ENCODE measurements at places on chromosomes 1 and 21. TPM values are rescaled to one million over a fixed set of nuclear protein-coding genes. Genes with fewer than 3 reads are reported as not detected.
A peak's percentile ranks its signal among the peaks of the same experiment; 100 is the strongest.

- no peak for DNase-seq
- H3K36me3 ChIP-seq, result no peaks in the 10 kb centered on the region
- H3K27me3 ChIP-seq, result no peaks in the 10 kb centered on the region
- H3K27ac ChIP-seq, result no peak overlapping the region
- H3K4me3 ChIP-seq, result no peak overlapping the region
Observed at GRCh38 chr1:50822035-50822776, 137.9 kb downstream of the FAF1 start.

DNA sequence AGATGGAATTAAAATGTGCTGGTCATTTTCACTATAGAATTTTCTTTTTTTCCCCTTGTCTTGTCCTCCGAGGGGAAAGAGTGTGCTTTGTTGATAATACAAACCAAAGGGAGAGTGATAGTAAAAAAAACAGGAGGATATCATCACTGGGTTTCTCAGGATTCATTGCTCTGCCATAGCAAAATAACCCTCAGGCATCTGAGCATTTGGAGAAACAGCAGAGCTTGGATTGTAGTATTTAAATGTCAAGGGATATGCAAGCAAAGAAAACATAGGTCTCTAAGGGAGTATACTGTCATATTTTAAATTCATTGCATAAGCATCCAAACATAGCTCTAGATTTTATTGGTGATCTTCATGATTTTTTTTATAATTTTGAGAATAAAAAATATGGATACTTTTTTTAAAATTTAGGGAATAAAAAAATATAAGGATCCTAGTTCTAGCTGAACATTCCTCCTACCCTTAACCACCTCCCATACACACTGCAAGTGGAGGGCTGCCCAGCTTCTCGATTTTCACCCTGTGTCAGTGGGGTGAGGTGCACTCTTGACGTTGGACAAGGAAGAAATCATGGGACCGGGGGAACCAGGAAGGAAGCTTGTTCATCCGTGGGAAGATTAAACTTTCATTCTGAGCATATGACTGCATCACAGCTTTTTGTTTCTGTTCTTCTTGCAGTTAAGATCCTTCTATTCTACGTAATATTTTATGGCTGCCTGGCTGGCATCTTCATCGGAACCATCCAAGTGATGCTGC, 4.4 kb downstream of the ATP1B1 start:
- H3K4me1 ChIP-seq, result peaks cover 62% of the 10 kb centered on the region
- H3K4me3 ChIP-seq, result peak overlapping the region; percentile 92
- no peaks in the 10 kb centered on the region for H3K27me3 ChIP-seq
- H3K27ac ChIP-seq, result peak overlapping the region; percentile 91

Gene KIAA1614
- 4.1 TPM for total RNA-seq

DNA sequence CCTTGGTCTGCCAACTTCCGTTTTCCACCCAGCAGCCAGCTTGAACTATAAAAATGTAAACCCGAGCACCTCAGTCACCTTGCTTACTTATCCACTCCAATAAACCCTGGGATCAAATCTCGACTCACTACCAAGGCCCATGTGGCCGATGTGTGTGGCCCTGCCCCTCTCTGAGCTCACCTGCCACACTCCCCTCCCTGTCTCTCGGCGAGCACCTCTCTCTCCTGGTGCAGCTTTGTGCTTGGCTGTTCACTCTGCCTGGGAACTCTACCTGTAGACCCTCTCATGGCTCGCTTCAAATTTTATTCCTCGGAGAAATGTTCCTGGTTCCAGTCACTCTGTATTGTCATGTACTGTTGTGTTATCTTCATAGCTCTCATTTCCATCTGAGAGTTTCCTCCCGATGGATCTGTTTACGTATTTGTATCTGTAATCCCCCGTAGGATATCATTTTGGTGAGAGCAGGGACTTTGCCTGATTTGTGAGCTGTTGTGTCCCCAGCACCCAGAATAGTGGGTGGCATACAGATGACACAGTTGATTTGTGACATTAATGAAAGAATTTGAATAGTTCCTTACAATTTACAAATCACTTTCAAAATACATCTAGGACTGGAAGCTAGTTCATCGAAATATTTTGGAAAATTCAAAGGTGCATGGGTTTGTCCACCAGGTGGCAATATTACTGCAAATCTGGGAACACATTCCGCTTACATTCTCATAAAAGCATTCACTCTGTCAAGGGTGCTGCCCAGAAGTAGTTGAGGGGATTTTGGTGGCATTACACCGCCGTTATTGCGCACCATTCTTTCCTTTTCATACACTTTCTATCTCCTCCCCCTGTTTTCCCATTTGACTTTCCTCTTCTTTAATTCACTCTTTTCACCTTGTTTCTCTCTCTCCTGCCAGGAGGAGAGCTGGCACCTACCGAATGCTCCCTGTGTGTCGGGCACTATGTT, 95.3 kb downstream of the ABCA4 start:
- no peak for DNase-seq
- H3K27me3 ChIP-seq, result no peaks in the 10 kb centered on the region
- peaks cover 23% of the 10 kb centered on the region for H3K4me1 ChIP-seq
- no peak overlapping the region for H3K4me3 ChIP-seq
- H3K36me3 ChIP-seq, result no peaks in the 10 kb centered on the region

- H3K4me1 ChIP-seq, result no peaks in the 10 kb centered on the region
- no peaks in the 10 kb centered on the region for H3K27me3 ChIP-seq
- H3K4me3 ChIP-seq, result no peak overlapping the region
- DNase-seq, result no peak
Observed at GRCh38 chr1:96509951-96510350, 211.6 kb upstream of the PTBP2 start.

- no peak overlapping the region for H3K27ac ChIP-seq
- H3K36me3 ChIP-seq, result no peaks in the 10 kb centered on the region
- no peak for DNase-seq
- no peaks in the 10 kb centered on the region for H3K27me3 ChIP-seq
- H3K4me1 ChIP-seq, result no peaks in the 10 kb centered on the region
- no peak overlapping the region for H3K4me3 ChIP-seq
Observed at GRCh38 chr1:98932184-98932583, 72.5 kb downstream of the PLPPR5 start.

GRCh38 chr1:30928171-30928570, 19.6 kb upstream of the SDC3 start:
- H3K4me1 ChIP-seq, result no peaks in the 10 kb centered on the region
- H3K4me3 ChIP-seq, result no peak overlapping the region
- no peaks in the 10 kb centered on the region for H3K27me3 ChIP-seq
- H3K27ac ChIP-seq, result no peak overlapping the region
- no peak for DNase-seq

DNA sequence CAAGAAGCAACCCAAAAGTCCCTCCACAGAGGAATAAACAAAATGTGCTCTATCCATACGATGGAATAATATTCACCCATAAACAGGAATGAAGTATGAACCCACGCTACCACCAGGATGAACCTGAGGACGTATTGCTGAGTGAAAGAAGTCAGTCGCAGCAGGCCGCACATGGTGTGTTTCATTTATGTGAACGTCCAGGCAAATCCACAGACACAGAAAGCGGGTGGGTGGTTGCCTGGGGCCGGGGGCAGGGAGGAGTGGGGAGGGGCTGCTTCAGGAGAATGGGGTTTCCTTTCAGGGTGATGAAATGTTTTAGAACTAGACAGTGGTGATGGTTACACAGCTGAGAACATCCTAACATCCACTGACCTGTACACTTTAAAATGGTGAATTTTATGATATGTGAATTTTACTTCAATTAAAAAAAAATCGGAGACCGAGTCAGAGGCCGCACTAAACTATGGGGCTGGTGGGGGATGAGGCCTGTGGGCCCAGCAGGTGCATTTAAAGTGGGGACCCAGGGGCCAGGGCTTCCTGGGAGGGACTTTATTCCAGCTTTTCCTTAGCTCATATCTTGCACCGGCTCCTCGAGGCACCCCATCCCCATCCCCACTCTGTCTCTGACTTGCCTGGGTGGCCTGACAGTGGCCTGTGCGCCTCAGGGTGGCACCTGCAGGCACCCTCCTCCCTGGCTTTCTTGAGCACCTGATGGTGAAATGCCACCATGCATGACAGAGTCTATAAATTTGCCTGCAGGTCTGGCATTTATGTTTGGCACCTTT, 392.6 kb upstream of the VAMP3 start:
- H3K4me3 ChIP-seq, result no peak overlapping the region
- H3K36me3 ChIP-seq, result no peaks in the 10 kb centered on the region

DNA sequence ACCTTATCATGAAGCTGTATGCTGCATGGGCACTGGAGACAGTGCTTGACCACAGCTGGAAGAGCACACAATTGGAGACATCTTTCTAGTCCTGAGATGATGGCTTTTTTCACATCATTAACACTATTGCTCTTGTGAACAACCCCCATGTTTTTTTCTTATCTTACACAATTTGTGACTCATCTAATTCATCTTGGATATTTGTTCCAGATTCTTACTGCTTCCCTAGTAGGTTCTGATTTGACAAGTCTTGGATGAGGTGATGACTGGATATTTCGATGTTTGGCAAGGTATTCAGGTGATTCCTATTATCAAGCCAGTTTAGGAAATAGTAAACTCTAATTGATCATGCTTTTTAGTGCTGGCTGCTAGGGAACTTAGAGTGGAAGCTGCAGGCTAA, 23.7 kb downstream of the HLX start:
- no peak for DNase-seq
- no peak overlapping the region for H3K27ac ChIP-seq
- no peaks in the 10 kb centered on the region for H3K4me1 ChIP-seq
- no peaks in the 10 kb centered on the region for H3K36me3 ChIP-seq
- no peak overlapping the region for H3K4me3 ChIP-seq

Gene DLGAP3
- total RNA-seq, result 0.18 TPM

DNA sequence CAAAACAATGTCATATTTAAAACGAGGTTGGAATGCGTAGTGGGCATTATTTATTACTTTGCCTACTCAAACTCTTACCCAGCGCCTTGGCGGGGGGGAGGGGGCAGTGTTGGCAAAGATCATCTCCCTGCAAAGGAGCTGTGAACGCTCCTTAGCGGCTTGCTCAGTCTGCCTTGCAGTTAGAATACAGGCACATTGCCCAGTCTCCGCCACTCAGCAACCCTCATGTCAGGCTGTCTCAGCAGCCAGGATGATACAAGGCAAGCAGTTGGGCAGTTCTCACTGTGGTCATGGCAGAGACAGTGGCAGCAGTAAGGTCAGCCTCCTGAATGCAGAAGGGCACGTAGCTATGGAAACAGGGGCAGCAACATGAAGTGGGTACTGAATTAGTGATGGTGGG, 170.4 kb upstream of the KCNK2 start:
- DNase-seq, result no peak
- H3K36me3 ChIP-seq, result no peaks in the 10 kb centered on the region
- H3K27ac ChIP-seq, result no peak overlapping the region
- H3K4me3 ChIP-seq, result no peak overlapping the region

DNA sequence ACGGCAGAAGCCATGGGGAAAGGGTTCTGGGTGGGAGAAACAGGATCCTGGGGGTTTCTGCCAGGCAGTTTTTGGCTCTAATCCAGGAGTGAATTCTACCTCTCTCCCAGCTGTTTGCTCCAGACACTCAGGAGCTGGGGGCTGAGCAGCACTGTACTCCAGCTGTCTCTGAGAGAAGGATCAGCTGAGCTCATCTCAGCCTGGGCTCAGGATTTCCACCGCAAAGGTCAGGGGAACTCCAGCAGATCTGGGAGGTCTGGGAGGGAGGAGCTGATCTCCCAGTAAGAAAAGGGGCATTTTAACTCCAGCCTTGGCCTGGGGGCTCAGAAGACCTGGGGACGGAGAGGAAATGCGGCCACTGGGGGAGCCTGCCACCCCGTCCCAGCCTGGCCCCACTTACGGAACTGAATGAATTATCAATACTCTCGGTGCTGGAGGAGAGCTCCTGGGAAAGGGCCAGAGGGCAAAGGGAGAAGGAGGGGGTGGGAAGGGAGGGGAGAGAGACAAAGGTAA, 17.3 kb downstream of the PI4KB start:
- peak overlapping the region; percentile 38 for H3K27ac ChIP-seq
- H3K4me3 ChIP-seq, result no peak overlapping the region
- H3K4me1 ChIP-seq, result peaks cover 60% of the 10 kb centered on the region
- no peaks in the 10 kb centered on the region for H3K27me3 ChIP-seq
- peaks cover 99% of the 10 kb centered on the region for H3K36me3 ChIP-seq
- DNase-seq, result no peak

- peak overlapping the region; percentile 24 for H3K27ac ChIP-seq
- no peaks in the 10 kb centered on the region for H3K27me3 ChIP-seq
- H3K4me1 ChIP-seq, result peaks cover 31% of the 10 kb centered on the region
- no peak for DNase-seq
- peaks cover 98% of the 10 kb centered on the region for H3K36me3 ChIP-seq
Observed at GRCh38 chr21:44090325-44090724, 16.9 kb upstream of the PWP2 start.

DNA sequence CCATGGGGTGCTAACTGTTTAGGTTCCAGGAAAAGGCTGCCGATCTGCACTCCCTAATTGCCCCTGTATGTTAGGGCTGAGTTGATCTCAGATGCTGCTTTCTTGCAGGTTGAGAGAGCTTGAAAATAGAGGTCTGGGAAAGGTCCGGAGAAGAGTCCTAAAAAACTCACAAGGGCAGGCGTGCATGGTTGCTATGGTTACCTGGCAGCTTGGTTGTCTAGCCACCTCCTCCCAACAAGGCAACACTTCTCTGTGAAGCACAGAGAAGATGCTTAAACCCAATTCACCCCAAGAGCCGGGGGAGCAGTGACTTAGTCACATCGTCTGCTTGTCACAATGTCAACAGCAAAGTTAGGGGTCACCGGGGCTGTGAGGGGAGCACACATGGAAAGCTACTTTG, 31.0 kb upstream of the LRRC52 start:
- H3K36me3 ChIP-seq, result no peaks in the 10 kb centered on the region
- no peak overlapping the region for H3K27ac ChIP-seq
- H3K4me1 ChIP-seq, result no peaks in the 10 kb centered on the region
- H3K4me3 ChIP-seq, result no peak overlapping the region

Gene PERM1
- not detected for total RNA-seq

- H3K36me3 ChIP-seq, result no peaks in the 10 kb centered on the region
- DNase-seq, result no peak
- H3K27ac ChIP-seq, result no peak overlapping the region
- no peaks in the 10 kb centered on the region for H3K4me1 ChIP-seq
Observed at GRCh38 chr1:14591600-14591999, 6.9 kb upstream of the KAZN start.

DNA sequence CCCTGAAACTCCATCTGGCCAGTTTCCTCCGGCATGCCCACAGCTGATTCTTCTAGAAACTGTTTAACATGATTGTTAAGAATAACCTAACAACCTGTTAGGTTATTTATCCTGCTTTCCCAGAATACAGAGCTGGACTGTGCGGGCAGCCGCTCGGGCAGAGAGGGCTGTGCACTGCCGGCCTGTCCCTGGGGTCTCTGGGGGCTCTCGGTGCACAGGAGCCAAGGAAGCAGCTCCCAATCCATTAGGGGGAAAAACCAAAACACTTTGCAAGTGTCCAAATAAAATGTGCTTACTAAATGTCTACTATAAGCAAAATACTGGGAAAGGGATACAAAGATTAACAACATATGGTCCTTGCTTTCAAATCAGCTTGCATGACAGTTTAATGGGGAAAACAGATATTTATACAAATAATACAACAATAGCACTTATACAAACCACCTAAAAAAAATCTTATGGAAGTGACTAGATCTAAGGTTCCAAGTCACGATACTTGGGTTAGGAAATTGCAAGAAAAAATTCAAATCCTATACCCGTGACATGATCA, 50.7 kb downstream of the HLCS start:
- no peak overlapping the region for H3K27ac ChIP-seq
- H3K36me3 ChIP-seq, result no peaks in the 10 kb centered on the region
- H3K27me3 ChIP-seq, result no peaks in the 10 kb centered on the region
- DNase-seq, result no peak
- H3K4me3 ChIP-seq, result no peak overlapping the region
- H3K4me1 ChIP-seq, result peaks cover 11% of the 10 kb centered on the region
